ENCODE measurements at places on chromosomes 1 and 21. TPM values are rescaled to one million over a fixed set of nuclear protein-coding genes. Genes with fewer than 3 reads are reported as not detected.

The KPRP gene
- total RNA-seq: not detected

The AMPD2 gene
- total RNA-seq: 40.9 TPM

The LCE1E gene
- not detected for total RNA-seq

The GJC2 gene
- total RNA-seq: 1.5 TPM

The PLEKHO1 gene
- 10.0 TPM for total RNA-seq

The IL6R gene
- 43.9 TPM for total RNA-seq

The CENPF gene
- total RNA-seq: 6.3 TPM

The LCE2C gene
- total RNA-seq: not detected

The LCE3D gene
- total RNA-seq: not detected

The MAP1LC3C gene
- total RNA-seq: not detected

The ELF3 gene
- total RNA-seq: 1,105 TPM

The LCE1F gene
- total RNA-seq: not detected

The SLC22A15 gene
- total RNA-seq: 2.4 TPM

The GUCA2A gene
- total RNA-seq: 920 TPM

The NTNG1 gene
- total RNA-seq: 1.3 TPM

The NUF2 gene
- 2.3 TPM for total RNA-seq

The TFAP2E gene
- total RNA-seq: 0.79 TPM

The LHX8 gene
- total RNA-seq: not detected
